ENCODE measurements at places on chromosomes 3 and 15.

GRCh38 chr3:182292591-182292990, 500.7 kb upstream of the ATP11B start:
- no peak for DNase-seq

GRCh38 chr3:175985781-175986180, 1126.6 kb downstream of the NAALADL2 start:
- no peak for DNase-seq

- no peak for DNase-seq
These were observed 40.9 kb downstream of the CBLB start for GRCh38 chr3:105827959-105828358.

- no peak for DNase-seq
These were observed 9.4 kb downstream of the TBC1D23 start for GRCh38 chr3:100270215-100270583.

DNA sequence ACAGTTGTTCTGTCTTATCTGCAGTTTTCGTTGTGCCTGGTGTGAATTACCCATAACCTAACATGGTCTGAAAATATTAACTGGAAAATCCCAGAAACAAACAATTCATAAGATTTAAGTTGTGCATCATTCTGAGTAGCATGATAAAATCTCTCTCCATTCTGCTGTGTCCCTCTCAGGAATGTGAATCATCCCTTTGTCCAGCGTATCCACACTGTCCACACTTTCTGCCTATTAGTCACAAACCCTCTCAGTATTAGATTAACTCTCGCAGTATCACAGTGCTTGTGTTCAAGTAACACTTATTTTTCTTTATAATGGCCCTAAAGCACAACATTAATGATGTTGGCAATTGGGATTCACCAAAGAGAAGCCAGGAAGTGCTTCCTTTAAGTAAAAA, 203.2 kb downstream of the CGGBP1 start:
- no peak for DNase-seq

GRCh38 chr15:74958908-74959585, 2.5 kb upstream of the RPP25 start:
- DNase-seq = no peak

- DNase-seq = no peak
These were observed 46.8 kb downstream of the ITGA11 start for GRCh38 chr15:68385240-68385561.

DNA sequence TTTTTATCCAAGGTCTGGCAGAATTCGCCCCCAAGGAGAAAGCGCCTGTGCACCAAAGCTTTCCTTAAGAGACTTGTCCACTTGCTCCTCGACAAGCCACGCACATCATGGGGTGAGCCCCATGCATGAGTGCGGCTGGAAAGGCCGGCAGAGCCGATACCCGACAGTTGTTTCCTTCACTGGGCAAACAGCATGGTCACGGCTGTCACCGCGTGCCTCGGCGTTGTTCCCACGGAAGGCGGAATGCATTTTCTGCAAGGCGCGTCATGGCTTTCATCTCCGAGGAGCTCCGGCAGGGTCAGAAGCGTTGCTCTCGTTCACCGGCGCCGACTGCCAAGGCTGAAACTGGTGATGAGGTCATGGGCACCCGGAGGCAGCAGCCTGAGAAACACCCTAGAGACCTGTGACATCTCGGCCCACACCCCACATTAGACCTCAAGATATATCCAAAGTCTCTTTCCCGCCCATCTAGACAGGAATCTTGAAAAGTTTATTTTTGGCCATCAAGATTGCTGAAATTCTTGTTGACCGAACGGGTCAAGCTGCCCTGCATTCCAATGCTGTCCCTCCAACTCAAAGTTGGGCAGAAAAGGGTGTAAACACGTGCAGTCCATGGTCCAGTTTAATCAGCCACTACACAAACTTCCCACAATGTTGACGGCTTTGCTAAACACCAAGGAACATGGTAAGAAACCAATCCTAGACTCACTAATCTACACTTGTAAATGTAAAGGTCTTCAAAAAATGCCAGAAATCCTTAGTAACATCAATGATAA, 604 bp upstream of the TJP1 start:
- DNase-seq = no peak

- DNase-seq = no peak
These were observed 135.1 kb downstream of the CTNNB1 start for GRCh38 chr3:41334426-41334825.

DNA sequence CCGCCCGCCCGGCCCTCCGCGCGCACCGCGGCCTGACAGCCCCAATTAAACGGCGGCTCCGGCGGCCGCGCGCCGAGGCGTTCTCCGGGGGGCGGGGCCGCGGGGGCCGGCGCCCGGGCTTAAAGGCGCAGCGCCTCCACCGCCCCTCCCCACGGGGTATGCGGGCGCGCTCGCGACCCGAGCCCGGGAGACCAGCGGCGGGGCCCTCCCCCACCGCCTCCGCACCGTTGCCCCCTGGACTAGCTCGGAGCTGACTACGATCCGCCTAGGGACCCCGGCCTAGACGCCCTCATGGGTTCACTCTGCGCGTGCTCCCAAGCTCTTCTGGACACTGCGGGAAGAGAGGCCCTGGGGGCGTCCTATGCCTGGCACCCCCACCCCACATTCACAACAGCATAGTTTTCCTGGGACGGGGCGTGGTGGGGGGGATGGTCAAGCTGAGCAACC, at the start of gene DUSP7:
Gene DUSP7, minus strand, starts transcription at position 51 of the 447 bp plus-strand sequence. CDS start 205 bp downstream, outside the sequence.
- peak; percentile 35 for DNase-seq

DNA sequence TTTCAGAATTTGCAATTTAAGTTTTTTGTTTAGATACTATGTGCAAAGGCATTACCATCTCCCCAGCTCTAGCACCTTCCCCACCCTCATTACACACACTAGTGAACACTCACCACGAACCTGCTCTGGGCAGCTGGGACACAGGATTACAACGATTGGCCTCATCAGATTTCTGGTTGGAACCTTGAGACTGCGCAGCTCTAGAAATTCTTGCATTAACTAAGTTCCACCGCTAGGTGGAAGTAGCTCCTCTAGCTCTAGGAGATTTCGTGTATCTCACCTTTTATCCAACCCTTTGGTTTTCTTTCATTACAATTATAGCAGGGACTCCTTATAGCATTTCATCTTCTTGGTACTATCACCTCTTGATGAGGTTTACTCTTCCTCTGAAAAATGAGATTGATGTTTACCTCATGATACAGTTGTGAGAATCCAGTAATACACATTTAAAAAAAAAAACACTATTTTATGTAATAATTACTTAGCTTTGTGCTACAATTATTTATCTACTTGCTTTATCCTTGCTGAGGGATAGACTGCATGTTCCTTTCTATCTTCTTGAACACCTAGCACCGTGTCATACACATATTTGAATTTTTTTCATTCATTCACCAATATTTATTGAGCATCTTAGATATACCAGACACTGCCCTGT, 28.7 kb upstream of the PLOD2 start:
- no peak for DNase-seq

DNA sequence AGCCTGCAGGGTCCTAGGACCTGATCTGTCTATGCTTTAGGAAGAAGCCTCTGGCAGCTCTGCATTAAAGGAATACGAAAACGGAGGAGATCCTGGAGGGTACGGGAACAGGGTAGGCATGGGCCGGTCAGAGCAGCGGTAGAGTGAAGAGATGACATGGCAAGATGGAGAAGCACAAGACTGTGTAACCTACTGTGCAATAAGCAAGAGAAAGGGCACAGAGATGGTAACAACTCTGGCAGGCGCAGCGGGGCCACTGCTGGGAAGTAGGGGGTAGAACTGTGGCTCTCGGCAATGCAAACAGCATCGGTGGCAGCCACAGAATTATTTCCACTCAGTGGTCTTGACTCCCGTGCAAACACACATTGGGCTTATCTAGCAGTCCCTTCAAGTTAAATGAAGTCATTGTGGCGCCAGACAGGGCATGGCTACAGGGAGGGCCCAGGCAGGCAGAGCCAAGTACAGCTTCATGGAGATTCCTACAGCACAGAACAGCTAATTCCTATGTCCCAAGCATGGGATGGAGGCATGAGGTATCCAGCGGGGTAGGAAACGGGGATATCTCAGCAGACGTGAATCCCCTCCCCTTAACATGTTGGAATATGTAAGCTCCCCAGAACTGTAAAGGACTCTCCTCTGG, 28.8 kb downstream of the WHAMM start:
- DNase-seq = no peak

- no peak for DNase-seq
These were observed 2.8 kb upstream of the PAK2 start for GRCh38 chr3:196736670-196737374.

GRCh38 chr15:36472672-36473071, 106.8 kb upstream of the CDIN1 start:
- no peak for DNase-seq

DNA sequence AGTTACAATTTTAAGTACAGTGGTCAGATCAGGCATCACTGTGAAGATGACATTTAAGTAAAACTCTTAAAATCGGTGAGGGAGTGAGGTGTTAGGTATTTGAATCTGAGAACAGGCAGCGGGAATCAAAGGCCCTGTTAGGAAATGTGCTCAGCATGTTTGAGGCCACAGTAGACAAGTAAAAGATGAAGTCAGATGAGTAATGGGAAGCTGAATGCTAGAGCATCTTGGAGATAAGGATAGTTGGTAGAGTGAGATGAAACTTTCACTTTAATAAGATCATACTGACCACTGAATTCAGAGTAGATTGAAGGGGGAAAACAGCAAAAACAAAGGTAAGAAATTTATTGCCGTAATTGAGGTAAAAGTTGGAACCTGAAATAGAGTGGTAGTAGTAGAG, 61.6 kb downstream of the DCBLD2 start:
- no peak for DNase-seq

DNA sequence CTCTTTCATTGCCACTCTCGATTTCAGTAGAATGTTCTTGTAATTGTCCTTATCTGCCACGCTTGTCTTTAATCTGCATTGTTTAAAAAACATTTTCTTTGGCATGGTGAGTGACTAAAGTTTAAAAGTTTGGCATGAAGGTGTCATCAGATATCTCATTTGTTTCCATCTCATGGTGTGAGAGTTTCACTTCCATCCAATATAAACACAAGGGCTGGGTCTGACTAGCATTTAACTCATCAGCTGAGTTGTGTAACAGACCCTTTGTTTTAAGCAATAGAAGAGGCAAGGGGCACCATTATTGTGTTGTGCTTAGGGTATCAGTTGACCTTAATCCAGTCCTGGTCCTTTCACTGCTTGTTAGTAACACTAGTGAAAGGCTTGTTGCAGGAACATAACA, 49.9 kb upstream of the IL12A start:
- no peak for DNase-seq

DNA sequence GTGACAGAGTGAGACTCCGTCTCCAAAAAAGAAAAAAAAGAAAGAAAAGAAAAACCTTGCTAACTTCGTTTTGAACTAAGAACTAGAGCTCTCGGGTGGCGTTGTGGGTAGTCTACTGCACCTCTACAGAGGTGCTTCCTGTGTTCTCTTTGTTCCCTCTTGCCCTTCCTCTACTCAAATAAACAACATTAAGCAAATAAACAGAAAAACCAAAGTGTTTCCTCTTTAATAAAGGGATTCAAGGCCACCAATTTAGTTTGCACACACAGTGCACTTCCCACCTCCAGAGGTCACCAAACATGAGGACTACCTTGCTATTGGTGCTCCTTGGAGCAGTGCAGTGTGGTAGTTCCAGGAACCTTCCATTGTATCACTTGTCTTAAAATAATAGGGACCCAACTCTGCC, 354.2 kb upstream of the TBL1XR1 start:
- no peak for DNase-seq

- no peak for DNase-seq
These were observed 289.6 kb downstream of the UACA start for GRCh38 chr15:70473581-70474370.

GRCh38 chr3:170830580-170830979, 39.4 kb downstream of the RPL22L1 start:
- DNase-seq = no peak

DNA sequence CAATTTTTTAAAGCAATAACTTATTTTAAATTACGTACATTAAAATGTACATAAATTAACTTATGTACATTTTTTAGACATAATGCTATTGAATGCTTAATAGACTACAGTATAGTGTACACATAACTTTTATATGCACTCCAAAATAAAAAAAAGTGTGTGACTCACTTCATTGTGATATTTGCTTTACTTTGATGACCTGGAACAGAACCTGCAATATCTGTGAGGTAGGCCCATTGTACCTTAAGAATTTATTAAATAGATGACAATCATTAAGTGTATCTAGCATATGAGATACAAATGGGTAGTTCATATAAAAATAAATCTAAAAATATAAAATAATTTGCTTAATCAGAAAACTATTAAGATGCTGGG, 276.7 kb downstream of the NFKBIZ start:
- no peak for DNase-seq

- DNase-seq = no peak
These were observed 16.4 kb downstream of the APBA2 start for GRCh38 chr15:28901987-28902745.

GRCh38 chr3:102206511-102207031, 228.2 kb upstream of the ZPLD1 start:
- no peak for DNase-seq

- DNase-seq = no peak
These were observed 10.6 kb upstream of the SFMBT1 start for GRCh38 chr3:53056442-53056841.

GRCh38 chr15:33344530-33344929, 33.8 kb downstream of the RYR3 start:
- DNase-seq = no peak

DNA sequence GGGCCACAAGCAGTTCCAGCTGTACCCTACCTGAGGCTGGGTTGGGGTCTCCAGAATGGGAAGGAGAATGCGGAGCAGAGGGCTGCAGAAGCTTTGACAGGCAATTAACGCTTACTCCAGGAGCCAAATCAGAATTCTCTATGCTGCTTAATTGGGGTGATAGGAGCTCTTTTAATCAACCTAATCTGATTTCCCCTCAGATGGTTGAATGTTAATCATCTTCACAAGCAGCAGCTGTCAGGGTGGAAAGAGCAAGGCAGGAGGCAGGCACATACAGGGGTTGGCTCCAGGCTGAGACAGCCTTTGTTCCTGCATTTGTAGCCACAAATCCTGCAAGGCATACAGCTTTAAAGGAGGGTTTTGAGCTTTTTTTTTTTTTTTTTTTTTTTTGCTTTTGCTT, 2.6 kb downstream of the CILP start:
- no peak for DNase-seq

- no peak for DNase-seq
These were observed 30.2 kb downstream of the TKT start for GRCh38 chr3:53225651-53226050.

GRCh38 chr3:108225221-108225620, 3.0 kb upstream of the IFT57 start:
- no peak for DNase-seq

DNA sequence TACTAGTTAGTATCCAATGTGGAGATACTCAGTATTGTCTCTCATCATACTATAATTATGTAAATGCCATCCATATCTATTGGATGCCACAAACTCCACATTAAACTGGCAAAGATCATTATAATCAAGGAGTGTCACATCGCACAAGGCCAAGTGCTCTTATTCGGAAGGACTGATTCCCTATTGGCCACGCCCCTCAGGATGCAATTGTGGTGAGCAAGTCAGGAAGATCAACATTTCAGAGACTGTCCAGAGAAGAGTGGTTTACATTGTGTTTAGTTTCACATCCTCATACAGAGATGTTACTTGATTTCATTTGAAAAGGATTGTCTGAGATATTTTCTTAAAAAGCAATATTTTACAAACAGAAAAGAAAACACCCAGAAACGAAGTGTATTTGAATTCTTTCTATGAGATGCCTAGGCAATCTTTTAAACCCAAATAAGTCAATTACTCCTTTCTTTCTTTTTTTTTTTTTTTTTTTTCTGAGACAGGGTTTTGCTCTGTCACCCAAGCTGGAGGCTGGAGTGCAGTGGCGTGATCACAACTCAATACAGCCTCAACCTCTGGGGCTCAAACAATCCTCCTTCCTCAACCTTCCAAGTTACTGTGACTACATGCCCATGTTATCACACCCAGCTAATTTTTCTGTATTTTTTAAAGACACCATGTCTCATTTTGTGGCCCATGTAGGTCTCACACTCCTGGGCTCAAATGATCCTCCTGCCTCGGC, 369.1 kb downstream of the RBMS3 start:
- no peak for DNase-seq
